ENCODE measurements at places on chromosomes 5 and 9.

- DNase-seq, result peak; percentile 8
These were observed 299.3 kb downstream of the DIRAS2 start for GRCh38 chr9:90343366-90343765.

- DNase-seq, result no peak
These were observed 141.0 kb downstream of the GABBR2 start for GRCh38 chr9:98567540-98568233.

GRCh38 chr9:96379461-96379860 lies 4.0 kb downstream of the SLC35D2 start:
- peak; percentile 47 for DNase-seq

DNA sequence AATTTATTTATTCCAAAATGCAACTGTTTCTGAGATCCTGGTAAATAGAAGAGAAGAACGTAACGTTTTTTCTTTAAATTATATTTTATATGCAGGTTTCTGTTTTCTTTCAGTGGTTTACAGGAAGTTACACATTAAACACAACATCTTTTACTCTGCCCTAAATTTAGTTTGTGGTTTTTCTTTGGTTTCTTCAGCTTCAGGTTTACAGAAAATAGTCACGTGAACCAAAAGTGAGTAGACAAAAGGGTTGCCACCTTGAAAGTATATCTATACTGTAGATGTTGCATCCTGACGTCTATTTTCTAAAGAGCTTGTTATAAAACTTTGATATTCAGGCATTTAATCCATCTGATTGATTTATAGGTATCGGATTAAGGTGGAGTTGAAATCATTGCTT lies 1236.6 kb downstream of the MAT2B start:
- DNase-seq, result no peak

GRCh38 chr5:120108586-120109248 lies 355.4 kb upstream of the PRR16 start:
- no peak for DNase-seq

DNA sequence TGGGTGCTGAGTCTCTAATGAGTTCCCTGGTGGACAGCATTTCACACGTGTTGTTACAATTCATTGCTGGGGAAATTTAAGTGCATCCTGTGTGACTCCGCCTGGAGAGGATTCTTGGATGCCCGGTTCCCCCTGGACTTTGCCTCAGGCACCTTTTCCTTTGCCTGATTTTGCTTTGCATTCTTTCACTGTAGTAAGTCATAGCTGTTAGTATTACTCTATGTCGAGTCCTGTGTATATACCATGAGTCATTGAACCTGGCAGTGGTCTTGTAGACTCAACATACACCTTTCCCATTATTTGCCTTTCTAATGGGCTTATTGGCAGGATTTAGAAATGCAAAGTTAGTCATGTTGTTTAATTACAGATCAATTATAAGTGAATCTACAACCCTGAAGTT lies 81.9 kb upstream of the DHFR start:
- peak; percentile 22 for DNase-seq

DNA sequence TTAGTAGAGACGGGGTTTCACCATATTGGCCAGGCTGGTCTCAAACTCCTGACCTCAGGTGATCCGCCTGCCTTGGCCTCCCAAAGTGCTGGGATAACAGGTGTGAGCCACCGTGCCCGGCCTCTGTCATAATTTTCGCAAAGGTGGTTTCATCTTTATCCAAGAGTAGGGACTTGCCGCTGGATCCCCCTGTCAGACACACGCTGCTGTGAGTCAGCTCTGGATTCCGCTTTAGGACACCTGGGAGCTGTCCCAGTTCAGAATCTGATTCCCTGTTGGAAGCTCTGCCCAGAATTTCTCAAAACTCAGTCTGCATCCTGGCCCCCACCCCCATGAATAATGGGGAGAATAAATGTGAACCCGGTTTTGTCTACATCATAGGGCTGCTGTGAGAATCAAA lies 17.9 kb upstream of the GRHPR start:
- no peak for DNase-seq

DNA sequence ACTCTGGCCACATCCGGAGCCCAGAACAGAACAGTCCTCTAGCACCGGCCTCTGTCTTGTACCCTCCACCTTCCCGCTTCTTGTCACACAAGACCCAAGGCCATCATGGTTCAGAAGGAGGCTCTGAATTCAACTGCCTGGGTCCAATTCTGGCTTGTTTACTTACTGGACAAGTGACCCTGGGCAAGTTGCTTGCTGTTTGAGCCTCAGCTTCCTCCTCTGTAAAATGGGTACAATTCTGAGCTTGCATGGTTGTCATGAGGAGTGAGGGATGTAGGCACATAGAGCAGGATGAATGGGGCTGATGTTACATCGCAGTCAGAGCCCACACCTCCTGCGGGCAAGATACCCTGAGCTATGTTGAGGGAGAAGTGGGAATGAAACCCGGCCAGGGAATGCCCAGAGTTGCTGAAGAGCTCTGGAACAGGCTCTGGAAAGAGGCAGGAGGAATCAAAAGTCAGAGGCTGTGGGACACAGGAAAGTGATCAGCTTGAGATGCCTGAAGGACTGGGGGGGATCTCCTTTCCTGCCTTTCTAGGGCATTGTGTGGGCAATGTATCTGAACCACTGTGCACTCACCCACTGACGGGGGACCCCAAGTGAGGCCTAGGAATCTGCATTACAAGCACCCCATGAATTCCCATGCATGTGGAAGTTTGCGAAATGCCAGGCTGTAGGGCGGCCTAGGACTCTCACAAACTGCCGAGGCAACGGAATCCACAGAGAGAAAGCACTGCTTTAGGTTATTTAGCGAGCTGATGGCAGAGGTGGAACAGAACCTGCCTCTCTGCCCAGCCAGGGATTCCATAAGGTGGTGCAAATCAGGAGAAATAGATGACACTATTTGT lies 29.4 kb upstream of the IL17B start:
- no peak for DNase-seq

DNA sequence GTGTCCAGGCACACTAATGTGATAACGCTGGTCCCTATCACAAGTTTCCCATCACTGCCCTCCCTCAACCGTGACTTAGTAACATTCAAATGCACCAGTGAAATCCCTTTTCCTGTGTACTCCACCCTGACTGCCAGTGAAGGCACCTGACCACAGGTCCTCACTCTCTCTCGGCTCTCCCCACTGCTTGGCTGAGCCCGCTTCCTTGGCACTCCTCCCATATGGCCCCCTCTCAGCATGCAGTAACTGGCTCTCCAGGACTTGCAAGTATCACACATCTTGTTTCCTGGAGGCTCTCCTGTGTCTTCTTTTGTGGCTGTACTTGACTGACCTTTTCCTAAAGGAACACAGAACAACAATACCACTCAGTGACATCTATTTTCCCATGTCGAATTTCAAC lies 292.0 kb upstream of the ZNF608 start:
- DNase-seq, result no peak

DNA sequence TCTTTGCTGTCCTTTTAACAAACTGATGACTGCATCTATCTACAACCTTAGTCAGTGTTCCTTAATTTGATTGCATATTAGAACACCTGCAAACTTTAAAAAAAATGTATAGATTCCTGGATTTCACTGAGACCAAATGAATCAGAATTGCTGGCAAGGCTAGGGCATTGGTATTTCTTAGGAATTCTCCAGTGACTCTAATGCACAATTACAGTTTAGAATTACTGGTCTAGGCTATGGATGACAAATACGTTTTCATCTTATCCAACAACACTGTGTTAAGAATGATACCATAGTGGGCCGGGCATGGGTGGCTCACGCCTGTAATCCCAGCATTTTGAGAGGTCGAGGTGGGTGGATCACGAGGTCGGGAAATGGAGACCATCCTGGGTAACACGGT lies 545.9 kb upstream of the RIOK2 start:
- DNase-seq, result no peak

- DNase-seq, result peak; percentile 74
These were observed 151.5 kb downstream of the RGS3 start for GRCh38 chr9:113614843-113615648.

GRCh38 chr5:16727755-16728325 lies 111.0 kb upstream of the RETREG1 start:
- DNase-seq, result no peak

GRCh38 chr5:91706785-91707520 lies 323.8 kb upstream of the ARRDC3 start:
- DNase-seq, result peak; percentile 55

DNA sequence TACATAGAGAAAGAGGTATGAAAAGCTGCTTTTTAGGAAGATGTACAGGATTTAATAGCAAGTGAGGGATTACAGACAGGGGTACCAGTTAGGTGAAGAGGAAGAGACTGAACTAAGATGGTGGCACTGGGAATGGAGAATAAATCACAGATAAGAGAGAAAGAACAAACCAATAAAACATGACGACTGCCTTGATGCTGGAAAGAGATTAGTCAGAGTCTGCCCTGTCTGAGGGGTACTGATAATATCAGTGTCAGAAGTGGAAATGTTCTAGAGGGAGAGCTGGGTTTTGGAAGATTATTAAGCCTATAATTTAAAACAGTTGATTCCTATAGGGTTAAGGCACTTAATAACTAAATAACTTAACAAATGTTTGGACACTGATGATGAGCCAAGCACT lies 77.7 kb downstream of the NR2F1 start:
- DNase-seq, result no peak

GRCh38 chr5:41935544-41935943 lies 10.5 kb downstream of the FBXO4 start:
- DNase-seq, result no peak

- DNase-seq, result no peak
These were observed 1709.0 kb upstream of the WWC1 start for GRCh38 chr5:166582416-166582815.

DNA sequence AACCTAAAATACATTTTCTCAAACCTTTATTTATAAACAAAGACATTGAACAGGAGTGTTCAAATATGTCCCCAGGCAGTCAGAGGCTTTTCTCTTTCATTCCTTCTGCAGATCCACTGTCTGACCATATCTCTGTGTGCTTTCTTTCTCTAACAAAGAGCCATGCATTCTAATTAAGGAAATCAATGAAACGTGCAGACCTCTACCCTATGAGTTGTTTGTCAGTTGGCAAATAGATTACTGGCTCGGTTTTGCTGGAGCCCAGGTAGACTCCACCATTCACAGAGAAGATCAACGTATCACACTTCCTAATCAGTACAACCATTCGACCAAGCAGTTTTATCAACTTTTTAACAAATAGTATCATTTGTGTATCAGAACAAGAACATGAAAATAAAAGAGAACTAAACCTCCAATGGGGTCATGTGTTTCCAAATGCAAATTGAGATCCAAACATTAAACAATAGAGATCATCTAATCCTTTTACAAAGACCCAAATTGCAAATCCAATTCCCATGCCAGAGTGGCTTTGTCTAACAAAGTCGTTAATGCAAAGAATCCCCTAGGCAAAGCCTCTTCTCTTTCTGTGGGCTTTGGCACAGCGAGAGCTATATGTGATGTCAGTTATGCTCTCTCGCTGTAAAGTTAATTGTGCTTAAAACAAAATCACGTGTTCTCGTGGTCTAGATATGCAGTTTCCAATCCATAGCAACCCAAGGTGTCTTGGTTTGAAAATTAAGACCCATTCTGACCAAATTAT lies 16.8 kb downstream of the KLF4 start:
- no peak for DNase-seq

- DNase-seq, result peak; percentile 96
These were observed 2.1 kb upstream of the GLIS3 start for GRCh38 chr9:4301971-4302427.

GRCh38 chr9:69122549-69123141 lies 51.4 kb upstream of the TJP2 start:
- peak; percentile 84 for DNase-seq

GRCh38 chr9:116493183-116493860 lies 193.8 kb upstream of the TRIM32 start:
- DNase-seq, result no peak

DNA sequence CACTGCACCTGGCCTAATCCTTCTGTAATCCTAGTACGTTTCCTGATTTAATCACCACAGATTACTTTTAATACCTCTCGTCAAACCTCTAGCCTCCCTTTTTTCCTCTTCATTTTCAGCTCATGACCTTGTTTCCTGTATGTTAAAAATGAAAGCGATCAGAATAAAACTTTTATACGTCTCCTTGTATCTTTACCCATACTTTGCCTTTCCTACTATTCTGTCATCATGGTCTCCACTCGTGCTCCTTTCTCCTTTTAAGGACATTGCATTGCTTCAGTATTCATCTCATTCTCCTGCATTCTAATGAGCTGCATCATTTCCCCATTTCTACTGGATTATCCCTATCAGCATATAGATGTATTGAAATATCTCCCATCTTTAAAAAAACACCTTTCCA lies 8.5 kb downstream of the CDC42SE2 start:
- no peak for DNase-seq

DNA sequence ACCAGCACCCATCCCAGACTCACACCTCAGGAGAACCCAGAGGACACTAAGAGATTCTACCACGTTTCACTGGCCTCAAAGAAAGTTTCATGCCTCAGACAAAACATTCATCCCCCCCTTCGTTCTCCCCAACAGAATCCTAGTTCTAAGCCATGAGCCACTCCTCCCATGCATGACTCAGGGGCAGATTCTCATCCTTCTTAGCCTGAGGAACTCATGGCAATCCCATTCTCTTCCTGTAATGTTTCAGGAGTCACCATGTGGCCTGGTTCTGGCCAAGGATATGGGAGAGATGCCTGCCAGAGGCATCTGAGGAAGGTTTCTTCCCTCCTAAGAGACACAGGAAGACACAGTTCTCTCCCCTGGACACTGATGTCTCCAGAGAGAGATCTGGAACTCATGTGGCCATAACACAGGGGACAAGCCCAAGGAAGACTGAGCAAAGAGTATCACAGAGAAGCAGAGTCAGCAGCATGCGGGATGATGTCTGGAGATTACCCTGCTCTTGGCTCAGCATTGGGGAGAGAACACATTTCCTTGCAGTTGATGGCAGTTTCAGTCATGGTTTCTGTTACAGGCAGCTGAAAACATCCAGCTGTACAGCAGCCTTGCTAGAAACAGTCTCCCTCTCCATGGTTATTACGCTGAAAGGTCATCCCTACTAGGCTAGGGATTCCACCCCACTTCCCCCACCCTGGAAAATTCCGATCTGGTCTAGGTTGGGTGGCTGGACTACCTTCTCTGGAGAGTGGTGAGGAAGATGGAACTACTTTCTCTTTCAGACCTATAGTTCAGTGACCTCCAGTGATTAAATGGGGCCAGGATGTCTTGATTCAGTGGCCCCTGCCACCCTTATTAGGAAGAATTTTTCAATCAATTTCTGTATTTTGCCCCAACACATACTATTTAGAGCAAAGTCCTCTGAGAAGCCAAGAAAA lies 115.4 kb downstream of the ZNF608 start:
- DNase-seq, result no peak

DNA sequence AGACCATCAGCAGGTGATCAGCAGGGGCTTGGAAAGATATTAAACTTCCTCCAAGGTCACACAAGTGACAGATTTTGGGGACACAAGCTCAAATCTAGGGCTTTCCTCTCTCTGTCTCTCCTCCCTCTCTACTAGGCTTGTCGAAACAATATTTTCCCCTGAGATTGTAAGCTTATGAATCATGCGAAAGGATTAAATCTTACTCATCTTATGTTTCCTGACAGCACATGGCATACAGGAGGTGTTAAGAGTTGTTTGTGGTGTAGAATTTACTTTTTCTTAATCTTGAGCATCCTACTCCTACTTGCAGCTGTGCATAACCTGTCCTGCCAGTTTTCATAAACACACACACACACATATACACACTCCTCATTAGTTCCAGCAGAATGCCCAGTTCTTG lies 186.3 kb downstream of the MARCHF11 start:
- DNase-seq, result peak; percentile 33

All from astrocyte of the spinal cord (primary cell).